ENCODE measurements at places on chromosomes 16 and 17. TPM values are rescaled to one million over a fixed set of nuclear protein-coding genes. Genes with fewer than 3 reads are reported as not detected.

SCGB1C2 gene
- total RNA-seq = not detected

RAMP2 gene
- total RNA-seq = 0.28 TPM

PDILT gene
- not detected for total RNA-seq

GNAO1 gene
- total RNA-seq = not detected

PLXDC1 gene
- under 0.01 TPM for total RNA-seq

PERCC1 gene
- not detected for total RNA-seq

DNA sequence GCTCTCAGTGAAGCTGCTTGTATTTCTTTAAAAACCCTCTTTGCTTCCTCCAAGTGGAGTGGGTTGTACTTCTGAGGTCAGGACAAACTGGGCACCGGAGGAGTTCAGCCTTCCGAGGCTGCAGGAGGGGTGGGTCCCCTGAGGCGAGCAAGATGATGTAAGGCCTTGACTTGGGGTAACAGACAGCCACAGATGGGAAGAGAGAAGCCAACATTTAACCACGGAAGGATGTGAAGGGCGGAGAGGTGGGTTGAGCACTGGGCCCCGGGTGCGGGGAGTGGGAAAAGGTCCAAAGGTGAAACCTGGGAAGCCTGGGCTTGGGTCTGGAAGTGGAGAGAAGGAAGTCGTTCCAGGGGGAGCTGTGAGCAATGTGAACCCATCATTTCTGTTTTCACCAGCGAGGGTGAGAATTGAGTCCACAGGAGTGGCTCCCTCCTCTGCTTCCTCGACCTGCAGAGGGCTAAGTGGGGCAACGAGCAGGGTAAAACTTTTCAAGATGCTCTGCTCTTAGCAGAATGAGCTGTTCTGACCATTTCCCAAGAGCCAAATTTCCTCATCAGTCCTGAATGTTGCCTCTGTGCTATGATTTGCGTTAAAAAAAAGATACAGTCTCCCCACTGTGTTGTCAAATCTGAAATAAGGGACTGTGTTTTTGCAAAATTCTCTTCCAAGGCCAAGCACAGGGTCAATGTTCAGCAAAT, 137.7 kb upstream of the CRHR1 start:
- no peak for DNase-seq

DNA sequence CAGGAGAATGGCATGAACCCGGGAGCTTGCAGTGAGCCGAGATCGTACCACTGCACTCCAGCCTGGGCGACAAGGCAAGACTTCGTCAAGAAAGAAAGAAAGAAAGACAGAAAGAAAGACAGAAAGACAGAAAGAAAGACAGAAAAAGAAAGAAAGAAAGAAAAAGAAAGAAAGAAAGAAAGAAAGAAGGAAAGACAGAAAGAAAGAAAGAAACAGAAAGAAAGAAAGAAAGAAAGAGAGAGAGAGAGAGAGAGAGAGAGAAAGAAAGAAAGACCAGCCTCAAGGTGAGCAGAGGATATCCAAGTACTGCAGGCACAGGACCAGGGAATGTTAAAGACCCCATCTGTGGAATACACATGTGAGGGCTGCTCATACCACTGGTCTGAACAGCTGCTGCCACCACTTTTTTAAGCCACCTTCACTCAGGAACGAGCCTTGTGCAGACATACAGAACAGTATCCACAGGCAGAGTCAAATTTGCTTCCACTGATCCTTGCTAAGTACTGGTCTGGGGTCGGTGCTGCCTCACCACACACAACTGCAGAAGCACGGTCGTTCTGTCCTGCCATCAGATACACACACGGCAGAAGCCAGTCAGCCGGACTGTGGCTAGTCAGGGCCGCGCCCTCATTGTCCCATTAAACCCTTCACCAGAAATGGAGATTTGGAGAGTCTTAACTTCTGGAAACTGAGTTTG, 7.7 kb downstream of the RAB5C start:
- no peak for DNase-seq

DNA sequence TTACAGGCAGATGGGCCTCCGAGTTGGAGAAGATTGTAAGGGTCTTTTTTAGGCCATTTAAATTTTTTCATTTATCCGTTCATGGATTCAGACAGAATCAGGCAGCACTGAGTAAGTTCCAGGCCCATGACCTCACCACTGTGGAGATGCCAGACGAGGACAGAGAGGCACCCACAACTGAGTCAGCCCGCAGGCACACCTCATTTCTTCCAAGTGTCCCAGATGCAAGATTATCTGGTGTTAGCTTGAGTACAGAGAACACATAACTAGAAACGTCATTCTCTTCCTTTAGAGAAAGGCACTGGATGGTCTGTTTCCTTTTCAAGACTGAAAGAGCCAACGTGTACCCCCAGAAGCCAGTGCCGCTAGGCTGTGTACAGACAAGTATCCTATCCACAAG, 16.9 kb downstream of the CLEC16A start:
- peak; percentile 95 for DNase-seq

- DNase-seq = peak; percentile 76
These were observed 1.6 kb downstream of the RIPOR1 start for GRCh38 chr16:67530013-67530939.

DNA sequence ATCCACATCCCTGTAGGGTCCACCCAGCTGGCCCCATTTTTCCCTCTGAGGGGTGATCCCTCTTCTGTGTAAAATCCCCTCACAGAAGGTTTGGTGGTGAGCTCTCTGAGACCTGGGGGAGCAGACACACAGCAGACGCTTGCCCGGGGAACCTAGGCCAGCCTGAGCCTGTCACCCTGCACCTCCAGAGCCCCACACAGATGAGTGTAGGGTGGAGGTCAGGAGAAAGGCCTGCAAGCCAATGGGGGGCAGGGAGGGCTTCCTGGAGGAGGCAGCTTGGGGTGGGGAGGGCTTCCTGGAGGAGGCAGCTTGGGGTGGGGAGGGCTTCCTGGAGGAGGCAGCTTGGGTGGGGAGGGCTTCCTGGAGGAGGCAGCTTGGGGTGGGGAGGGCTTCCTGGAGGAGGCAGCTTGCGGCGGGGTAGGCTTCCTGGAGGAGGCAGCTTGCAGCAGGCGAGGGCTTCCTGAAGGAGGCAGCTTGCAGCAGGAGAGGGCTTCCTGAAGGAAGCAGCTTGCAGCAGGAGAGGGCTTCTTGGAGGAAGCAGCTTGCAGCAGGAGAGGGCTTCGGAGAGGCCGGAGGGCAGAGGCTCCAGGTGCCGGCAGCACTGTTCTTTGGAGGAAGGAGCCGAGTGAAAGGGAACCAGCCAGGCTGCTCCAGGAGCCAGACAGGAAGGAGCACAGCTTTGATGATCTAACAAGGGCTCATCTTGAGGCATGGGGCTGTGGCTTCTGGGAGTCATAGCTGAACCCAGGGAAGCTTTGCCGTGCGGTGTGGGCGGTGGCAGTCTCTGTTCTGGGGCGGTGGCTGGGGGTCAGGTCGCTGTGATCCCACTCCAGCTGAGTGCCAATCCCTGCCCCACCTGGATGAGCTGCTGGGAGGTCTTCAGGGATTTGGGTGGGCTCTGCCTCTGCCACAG, 83.7 kb upstream of the ZNF469 start:
- DNase-seq = peak; percentile 68

GRCh38 chr16:1688807-1689560, 10.9 kb downstream of the JPT2 start:
- DNase-seq = no peak

- no peak for DNase-seq
These were observed 19.1 kb upstream of the NTN1 start for GRCh38 chr17:9002227-9002605.

DNA sequence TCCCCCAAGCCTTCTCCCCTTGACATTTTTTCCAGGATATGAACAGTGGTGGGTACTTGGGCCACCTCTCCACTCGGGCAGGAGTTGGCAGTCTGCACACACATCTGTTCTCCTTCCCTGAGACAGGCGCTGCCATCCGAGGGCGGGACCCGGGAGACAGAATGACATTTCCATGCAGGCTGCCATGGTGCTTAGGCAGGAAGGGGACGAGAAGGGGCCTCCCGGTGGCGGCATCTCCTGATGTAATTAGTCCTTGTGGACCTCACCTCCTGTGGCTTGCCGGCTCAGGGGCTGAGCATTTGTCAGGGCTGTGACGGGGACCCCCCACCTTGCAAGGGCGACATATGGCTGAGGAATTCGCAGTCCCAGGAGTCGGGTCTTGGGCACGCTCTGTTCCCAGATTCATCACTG, 197.2 kb downstream of the FOXL1 start:
- DNase-seq = peak; percentile 34

GRCh38 chr16:48133455-48134211, 22.2 kb downstream of the ABCC12 start:
- no peak for DNase-seq

- no peak for DNase-seq
These were observed 250.7 kb downstream of the NTN1 start for GRCh38 chr17:9271989-9272388.

- no peak for DNase-seq
These were observed 640.1 kb upstream of the CDH8 start for GRCh38 chr16:62676306-62676705.

GRCh38 chr17:2271985-2272702, 31.4 kb downstream of the SMG6 start:
- DNase-seq = no peak

DNA sequence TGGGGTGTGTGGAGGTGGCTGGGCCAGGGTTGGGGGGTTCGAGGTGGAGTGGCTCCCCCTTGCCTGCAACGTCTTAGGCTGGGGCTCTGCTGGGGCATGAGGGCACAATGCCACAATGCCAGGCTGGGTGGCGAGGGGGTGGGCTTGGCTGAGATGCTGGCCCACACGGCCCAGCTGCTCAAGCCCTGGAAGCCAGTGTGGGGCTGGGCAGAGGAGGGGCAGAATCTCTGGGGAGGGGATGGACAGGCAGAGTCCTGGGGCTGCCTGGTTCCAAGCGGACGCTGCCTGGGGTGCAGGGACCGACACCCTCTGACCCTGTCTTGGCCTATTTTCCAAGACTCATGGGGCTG, 37.5 kb upstream of the SSTR5 start:
- no peak for DNase-seq

GRCh38 chr16:66516509-66516807, 33.5 kb downstream of the TK2 start:
- DNase-seq = no peak

DNA sequence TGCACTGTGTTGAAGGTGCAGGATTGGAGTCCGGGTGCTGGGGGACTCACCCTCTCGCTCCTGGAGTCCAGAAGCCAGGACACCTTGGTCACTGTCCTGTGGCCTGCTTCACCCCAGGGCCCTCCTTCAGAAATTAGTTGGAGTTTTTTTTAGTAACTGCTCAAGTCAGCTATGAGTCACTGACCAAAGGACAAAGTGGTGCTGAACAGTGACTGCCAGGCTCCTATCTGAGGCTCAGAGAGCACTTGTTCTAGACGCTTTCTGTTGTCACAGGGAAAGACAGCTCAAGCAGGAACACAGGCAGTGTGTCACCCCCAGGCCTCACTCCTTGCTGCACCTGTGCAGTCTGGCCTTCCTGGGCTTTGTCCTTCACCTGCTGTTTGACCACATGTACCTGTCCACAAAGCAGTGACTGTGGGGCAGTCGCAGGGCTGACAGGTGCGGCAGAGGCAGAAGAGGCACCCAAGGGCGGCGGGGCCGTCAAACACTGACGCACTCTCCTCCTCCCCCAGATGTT, 4.1 kb upstream of the FAAP100 start:
- peak; percentile 60 for DNase-seq

DNA sequence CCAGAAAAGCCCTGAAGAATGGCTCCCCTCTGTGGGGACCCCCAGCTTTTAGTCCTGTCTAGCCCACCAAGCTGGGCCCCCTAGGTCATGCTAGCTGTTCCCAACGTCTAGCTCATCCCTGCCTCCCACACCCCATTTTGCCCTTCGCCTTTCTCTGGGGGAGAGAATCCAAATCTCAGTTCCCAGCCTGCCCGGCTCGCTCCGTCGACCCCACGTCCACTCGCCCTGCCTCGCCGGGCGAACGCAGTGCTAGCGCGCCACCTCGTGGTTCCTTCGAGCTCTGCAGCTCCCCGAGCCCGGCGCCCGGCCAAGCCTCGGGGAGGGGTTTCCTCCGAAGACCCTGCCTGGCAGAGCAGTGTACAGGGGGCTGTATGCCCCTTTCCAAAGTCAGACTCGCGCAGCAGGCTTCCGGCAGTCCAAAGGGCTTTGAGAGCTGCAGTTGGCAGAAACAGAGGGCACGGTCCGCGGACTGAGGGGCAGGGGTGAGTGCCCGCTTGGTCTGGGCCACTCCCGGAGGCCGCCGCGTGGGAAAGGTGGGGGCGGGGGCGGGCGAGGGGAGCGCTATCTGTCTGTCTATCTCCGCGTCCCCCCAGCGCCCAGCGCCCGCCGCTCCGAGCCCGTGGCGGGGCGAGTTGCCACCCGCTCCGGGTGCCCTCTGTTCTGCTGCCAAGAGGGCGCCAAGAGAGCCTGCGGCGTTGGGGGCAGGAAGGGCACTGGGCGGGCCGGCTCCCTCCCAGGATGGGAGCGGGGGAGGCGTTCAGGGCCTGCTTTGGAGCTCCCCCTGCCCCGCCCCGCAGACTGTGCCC, 1.7 kb upstream of the DLX3 start:
- peak; percentile 12 for DNase-seq

- no peak for DNase-seq
These were observed 7.9 kb downstream of the ESRP2 start for GRCh38 chr16:68227850-68228553.

- DNase-seq = no peak
These were observed 9.5 kb upstream of the TEKT3 start for GRCh38 chr17:15350777-15351477.

DNA sequence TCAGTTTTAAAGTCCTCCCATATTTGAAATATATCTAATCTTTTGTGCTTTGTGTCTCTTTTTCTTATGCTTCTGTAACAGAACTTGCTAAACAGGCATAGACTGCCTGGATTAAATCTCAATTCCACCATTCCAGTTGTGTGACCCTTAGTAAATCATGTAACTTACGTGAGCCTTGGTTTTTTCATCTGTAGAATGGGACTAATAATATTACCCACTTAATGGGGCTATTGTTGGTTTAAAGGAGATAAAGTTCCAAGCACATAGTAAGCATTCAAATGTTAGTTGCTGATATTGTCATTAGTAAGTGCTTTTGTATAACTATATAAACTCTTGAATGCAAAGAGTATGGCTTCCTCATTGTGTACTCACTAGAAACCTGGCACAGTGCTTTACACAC, 5.9 kb upstream of the VWA3A start:
- no peak for DNase-seq

DNA sequence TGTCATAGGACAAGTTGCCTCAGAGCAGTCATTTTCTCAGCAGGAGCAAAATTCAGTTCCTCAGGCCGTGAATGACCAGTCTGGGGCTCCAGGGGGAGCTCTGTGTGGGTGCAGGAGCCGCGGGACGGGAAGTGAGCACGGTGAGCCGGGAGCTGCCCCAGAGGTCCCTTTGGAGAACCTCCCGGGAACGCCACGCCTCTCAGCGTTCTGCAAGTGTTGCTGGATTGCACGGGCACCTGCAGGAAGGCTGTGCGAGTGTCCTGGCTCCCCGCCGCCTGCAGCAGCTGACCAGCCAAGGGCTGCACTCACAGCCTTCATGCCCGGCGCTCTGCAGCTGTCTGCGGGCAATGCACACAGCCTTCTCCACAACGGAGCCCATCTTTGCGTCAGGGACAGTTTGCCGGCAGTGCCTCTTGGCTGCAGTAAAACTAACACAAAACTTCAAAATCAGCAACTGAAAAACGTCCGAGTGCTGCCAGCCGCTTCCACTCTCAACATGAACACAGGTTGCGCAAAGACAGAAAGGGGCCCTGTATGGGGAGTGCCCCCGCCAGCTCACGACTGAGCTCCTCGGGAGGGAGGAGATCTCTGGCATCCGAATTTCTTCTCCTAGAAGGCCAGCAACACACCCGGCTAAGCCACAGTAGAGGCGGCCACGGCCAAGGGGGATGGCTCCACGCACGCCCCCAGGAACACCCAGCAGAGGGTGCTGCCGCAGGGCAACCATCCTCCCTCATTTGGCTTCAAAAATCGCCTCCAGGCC, 16.0 kb downstream of the NDUFAF8 start:
- peak; percentile 82 for DNase-seq
